ENCODE measurements at places on chromosomes 7 and 10.

GRCh38 chr7:6628045-6628444 is 9.1 kb upstream of the ZNF316 start:
- no peak for DNase-seq

DNA sequence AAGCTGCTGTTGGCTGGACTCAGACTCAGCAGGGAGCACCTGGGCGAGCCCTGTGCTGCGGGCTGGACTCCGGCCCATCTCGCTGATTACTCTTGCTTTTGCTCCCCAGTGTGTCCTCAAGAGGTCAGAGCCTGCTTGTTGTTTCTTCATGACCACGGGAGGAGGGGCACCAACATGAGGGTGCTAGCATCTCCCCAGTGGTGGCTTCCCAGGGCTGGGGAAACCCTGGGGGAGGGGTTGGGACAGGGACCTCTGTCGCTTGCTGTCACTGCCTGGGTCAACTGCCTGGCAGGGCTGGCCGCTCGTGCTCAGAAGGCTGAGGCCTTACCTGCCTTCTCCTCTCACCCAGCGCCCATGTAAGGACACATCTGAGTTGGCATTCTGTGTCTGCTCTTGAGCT is 152.3 kb upstream of the SHH start:
- DNase-seq = no peak

GRCh38 chr10:128124813-128125403 is 1.3 kb downstream of the MKI67 start:
- DNase-seq = no peak

- DNase-seq = no peak
Observed at GRCh38 chr10:112953174-112954159, 3.4 kb downstream of the TCF7L2 start.

GRCh38 chr7:111987115-111987826 is 218.9 kb downstream of the DOCK4 start:
- no peak for DNase-seq

DNA sequence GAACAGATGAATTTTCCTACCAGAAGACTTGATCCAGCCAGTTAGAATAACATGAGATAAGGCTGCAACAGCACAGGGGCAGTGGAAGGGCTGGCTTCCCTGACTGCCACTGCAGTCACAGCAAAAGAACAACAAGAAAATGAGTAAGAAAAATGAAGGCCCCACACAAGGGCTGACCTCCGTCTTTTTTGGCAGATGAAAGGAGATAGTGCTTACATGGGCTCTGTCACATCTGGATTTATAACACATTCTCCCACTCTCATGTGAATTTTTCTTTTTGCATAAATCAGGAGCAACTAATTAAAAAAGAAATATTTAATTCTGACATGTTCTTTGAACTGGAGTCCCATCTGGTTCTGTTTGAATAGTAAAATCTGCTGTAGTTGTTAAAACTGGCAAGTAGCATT is 99.6 kb downstream of the NRP1 start:
- DNase-seq = no peak
